ENCODE measurements at places on chromosomes 13 and 19. TPM values are rescaled to one million over a fixed set of nuclear protein-coding genes. Genes with fewer than 3 reads are reported as not detected.

BST2 gene
- 130 TPM for total RNA-seq

ALOX5AP gene
- 33.7 TPM for total RNA-seq

ZNF177 gene
- total RNA-seq: 0.35 TPM

PLPPR3 gene
- total RNA-seq: not detected

SLC25A41 gene
- not detected for total RNA-seq

NCR1 gene
- not detected for total RNA-seq

DNA sequence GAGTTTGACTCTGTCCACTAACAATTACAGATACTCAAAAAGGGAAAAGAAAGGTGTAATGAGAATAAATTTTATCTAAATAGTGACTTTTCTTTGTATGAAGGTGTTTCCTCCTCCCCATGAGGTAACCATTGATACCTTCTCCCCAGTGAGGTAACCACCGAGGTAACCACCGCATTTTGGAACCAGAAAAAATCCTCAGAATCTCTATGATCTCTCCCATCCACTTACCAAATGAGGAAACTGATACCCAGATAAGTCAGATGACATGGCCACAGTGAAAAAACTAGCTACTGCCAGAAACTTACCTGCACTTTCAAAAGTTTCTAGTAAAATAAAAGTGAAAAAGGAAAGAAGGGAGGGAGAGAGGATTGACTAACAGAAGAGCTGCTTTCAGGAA, 124.0 kb upstream of the FNDC3A start:
- ATAC-seq: peak; percentile 68

- no peak for ATAC-seq
Observed at GRCh38 chr13:112056739-112057438, 10.1 kb upstream of the SOX1 start.

GRCh38 chr19:50320596-50320995, 8.6 kb downstream of the KCNC3 start:
- no peak for ATAC-seq

DNA sequence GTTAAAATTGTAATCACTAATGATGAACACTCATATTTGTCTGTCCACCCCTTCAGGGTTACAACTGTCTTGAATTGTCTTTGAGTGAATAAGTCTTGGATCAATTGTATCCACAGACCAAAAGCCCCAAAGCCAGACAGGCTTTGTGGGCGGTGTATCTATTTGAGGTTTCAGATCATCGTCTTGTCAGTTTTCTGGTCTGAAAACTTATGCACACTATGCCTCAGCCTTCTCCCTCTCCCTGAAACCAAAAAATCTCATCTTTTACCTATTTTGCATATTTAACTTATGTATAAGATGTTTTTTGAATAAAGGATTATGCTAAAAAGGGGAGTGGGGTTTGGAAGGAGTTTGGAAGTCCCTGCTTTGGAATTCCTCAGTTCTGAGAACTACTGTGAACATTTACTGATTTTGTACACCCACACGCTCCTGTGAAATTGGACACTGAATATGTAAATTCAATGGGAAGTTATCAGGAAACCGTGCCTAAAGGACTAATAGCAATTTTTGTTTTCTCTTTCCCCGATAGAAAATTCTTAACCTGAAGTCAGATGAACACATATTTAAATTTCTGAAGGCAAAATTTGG, 52.1 kb downstream of the DPY19L3 start:
- ATAC-seq: peak; percentile 62

GRCh38 chr13:111216166-111216960, 101.3 kb downstream of the ARHGEF7 start:
- ATAC-seq: peak; percentile 46

DNA sequence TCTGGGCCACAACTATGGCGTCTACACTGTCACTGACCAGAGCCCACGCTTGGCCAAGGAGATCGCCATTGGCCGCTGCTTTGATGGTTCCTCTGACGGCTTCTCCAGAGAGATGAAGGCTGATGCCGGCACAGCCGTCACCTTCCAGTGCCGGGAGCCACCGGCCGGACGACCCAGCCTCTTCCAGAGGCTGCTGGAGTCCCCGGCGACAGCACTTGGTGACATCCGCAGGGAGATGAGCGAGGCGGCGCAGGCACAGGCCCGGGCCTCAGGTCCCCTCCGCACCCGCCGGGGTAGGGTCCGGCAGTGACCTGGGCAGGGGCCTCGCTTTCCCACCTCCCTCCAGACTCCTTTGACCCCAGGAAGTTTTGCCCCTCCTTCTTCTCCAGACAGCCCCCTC, 7.6 kb downstream of the CILP2 start:
- ATAC-seq: no peak
